ENCODE measurements at places on chromosomes 12 and 14.

GRCh38 chr12:14841761-14842160 lies 1.6 kb downstream of the ART4 start:
- peaks cover 8% of the 10 kb centered on the region for H3K36me3 ChIP-seq
- no peak for DNase-seq
- H3K4me1 ChIP-seq, result peaks cover 20% of the 10 kb centered on the region

GRCh38 chr12:94874518-94875302 lies 128.8 kb downstream of the NDUFA12 start:
- H3K4me3 ChIP-seq, result peak overlapping the region; percentile 81
- H3K27ac ChIP-seq, result no peak overlapping the region
- peaks cover 8% of the 10 kb centered on the region for H3K27me3 ChIP-seq
- H3K4me1 ChIP-seq, result peaks cover 21% of the 10 kb centered on the region
- DNase-seq, result no peak
- peaks cover 7% of the 10 kb centered on the region for H3K36me3 ChIP-seq

DNA sequence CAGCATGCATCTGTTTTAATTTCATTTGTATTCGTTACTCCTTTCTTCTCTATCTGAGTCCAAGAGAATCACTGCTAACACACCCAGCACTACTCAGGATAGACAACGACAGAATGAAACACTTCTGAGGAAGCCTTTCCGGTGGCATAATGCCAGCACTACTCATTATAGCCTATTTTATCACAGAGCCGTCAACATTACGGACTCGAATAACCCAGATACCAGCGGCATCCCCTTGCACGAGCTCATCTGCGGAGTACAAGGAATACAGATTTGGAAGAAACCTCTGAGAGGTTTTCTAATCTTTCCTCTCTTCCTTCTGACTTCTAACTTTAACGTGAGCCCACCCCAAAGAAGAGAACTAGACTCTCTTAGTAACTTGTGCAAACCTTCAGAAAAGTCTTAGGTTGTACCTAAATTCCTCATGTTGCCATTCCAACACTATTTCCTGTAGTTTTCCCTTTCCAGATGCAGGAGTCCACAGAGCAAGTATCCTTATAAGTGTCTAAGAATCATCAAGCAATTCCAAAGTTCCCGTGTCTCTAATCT lies 248.1 kb downstream of the APAF1 start:
- DNase-seq, result no peak
- H3K27ac ChIP-seq, result no peak overlapping the region
- peaks cover 23% of the 10 kb centered on the region for H3K4me1 ChIP-seq
- peaks cover 20% of the 10 kb centered on the region for H3K27me3 ChIP-seq

DNA sequence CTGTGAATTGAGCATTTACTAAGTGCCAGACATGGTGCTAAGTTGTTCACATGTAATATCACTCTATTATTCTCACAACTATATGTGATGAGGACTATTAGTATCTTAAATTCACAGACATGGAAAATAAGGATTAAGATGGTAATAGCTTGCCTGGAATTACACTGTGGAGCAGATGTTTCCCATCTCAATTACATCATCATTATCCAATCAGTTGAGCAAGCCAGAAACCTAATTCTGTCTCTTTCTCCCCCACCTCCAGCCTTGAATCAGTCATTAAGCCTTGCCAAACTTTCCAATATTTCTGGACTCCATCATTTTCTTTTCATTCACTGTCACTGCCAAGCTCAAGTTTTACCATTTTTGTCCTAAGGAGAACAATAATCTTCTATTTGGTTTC lies 287.8 kb upstream of the KITLG start:
- H3K36me3 ChIP-seq, result no peaks in the 10 kb centered on the region
- H3K27ac ChIP-seq, result no peak overlapping the region
- no peak overlapping the region for H3K4me3 ChIP-seq
- no peaks in the 10 kb centered on the region for H3K27me3 ChIP-seq
- H3K4me1 ChIP-seq, result peaks cover 3% of the 10 kb centered on the region
- no peak for DNase-seq

DNA sequence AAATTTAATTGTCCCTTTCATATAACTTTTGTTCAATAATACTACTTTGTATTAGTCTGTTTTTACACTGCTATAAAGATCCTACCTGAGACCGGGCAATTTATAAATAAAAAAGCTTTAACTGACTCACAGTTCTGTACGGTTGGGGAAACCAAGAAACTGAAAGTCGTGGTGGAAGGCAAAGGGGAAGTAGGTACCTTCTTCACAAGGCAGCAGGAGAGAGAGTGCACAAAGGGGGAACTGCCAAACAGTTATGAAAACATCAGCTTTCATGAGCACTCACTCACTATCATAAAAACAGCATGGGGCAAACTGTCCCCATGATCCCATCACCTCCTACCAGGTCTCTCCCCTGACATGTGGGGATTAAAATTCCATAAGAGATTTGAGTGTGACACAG lies 1069.0 kb downstream of the FSCB start:
- no peak overlapping the region for H3K27ac ChIP-seq
- H3K27me3 ChIP-seq, result no peaks in the 10 kb centered on the region
- DNase-seq, result no peak
- no peak overlapping the region for H3K4me3 ChIP-seq

- H3K4me1 ChIP-seq, result peaks cover 4% of the 10 kb centered on the region
- peaks cover 2% of the 10 kb centered on the region for H3K27me3 ChIP-seq
- DNase-seq, result no peak
- H3K36me3 ChIP-seq, result peaks cover 35% of the 10 kb centered on the region
These were observed 14.0 kb upstream of the KCNH3 start for GRCh38 chr12:49524660-49525324.

DNA sequence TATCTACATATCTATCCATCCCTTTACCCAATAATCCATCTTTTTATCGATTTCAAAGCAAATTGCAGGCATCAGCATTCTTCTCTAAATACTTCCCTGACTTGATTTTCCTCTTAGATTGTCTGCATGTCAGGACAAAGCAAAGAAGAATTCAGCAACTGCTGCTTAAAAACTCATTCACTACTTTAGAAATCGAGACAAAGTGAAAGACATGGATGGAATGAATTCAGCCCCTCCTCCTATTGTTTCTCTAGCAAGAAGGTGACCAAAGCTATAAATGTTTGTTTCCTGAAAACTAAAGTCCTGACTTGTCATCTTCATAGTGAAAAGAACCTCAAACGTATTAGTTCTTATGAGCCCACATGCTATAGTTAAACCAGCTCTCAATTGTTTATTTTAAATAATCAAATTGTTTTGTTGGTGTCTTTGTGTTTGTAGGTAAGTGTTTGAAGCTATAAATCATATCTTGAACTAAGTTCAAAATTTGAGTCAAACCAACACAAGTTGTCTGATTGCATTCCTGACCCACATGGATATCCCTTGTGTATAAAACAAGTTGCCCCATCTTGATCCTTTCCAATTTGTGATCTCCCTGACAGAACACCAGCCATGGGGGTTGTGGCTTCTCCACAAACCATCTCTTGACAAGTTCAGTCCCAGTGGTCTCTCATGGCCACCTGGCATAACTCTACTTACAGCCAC lies 58.6 kb upstream of the ARHGAP5 start:
- no peak overlapping the region for H3K27ac ChIP-seq
- no peak for DNase-seq
- no peaks in the 10 kb centered on the region for H3K27me3 ChIP-seq
- H3K4me3 ChIP-seq, result no peak overlapping the region
- H3K36me3 ChIP-seq, result no peaks in the 10 kb centered on the region

- H3K4me1 ChIP-seq, result peaks cover 4% of the 10 kb centered on the region
- H3K27me3 ChIP-seq, result peaks cover 2% of the 10 kb centered on the region
- H3K27ac ChIP-seq, result no peak overlapping the region
- no peak for DNase-seq
- H3K36me3 ChIP-seq, result no peaks in the 10 kb centered on the region
These were observed 172.7 kb upstream of the C14orf180 start for GRCh38 chr14:104406831-104407230.

DNA sequence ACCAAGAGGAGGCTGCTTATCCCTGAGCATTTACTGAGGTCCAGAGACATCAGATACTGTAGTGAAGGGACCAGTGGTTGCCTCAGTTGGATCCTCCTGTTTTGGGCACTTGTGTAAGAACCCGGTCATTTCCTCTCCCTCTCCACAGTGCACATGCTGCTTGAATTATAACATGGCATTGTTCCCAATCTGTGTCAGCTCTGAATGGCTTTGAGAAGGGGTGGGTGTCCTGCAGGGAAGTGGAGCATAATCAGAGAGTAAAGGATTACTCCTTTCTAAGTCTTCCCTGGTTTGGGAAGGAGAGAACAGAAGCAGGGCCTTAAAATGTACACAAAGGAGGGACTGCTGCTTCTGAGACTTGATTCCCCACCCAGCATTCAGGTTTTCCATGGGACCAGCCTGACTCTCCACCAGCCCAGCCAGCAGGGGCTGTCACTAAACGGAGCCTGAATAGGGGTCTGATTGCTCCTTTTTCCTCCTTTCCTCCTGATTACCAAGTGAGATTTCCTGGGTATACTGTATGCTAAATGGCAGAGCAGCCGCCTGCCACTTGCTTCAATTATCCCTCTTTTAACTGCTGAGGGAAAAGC lies 78.4 kb downstream of the NRXN3 start:
- no peaks in the 10 kb centered on the region for H3K27me3 ChIP-seq
- H3K4me3 ChIP-seq, result no peak overlapping the region
- H3K36me3 ChIP-seq, result no peaks in the 10 kb centered on the region
- no peaks in the 10 kb centered on the region for H3K4me1 ChIP-seq
- no peak for DNase-seq

- no peak for DNase-seq
- H3K27ac ChIP-seq, result no peak overlapping the region
- no peaks in the 10 kb centered on the region for H3K27me3 ChIP-seq
- H3K4me1 ChIP-seq, result no peaks in the 10 kb centered on the region
- no peak overlapping the region for H3K4me3 ChIP-seq
These were observed 134.2 kb downstream of the SYNE2 start for GRCh38 chr14:63986789-63987533.

- DNase-seq, result no peak
- H3K4me3 ChIP-seq, result no peak overlapping the region
- H3K27ac ChIP-seq, result no peak overlapping the region
- H3K36me3 ChIP-seq, result peaks cover 6% of the 10 kb centered on the region
These were observed 257.9 kb downstream of the MSRB3 start for GRCh38 chr12:65536351-65536750.

GRCh38 chr14:53152184-53152886 lies 788 bp downstream of the DDHD1 start:
- peaks cover 14% of the 10 kb centered on the region for H3K4me1 ChIP-seq
- H3K27me3 ChIP-seq, result peaks cover 10% of the 10 kb centered on the region
- DNase-seq, result peak; percentile 34
- no peak overlapping the region for H3K27ac ChIP-seq
- no peaks in the 10 kb centered on the region for H3K36me3 ChIP-seq

DNA sequence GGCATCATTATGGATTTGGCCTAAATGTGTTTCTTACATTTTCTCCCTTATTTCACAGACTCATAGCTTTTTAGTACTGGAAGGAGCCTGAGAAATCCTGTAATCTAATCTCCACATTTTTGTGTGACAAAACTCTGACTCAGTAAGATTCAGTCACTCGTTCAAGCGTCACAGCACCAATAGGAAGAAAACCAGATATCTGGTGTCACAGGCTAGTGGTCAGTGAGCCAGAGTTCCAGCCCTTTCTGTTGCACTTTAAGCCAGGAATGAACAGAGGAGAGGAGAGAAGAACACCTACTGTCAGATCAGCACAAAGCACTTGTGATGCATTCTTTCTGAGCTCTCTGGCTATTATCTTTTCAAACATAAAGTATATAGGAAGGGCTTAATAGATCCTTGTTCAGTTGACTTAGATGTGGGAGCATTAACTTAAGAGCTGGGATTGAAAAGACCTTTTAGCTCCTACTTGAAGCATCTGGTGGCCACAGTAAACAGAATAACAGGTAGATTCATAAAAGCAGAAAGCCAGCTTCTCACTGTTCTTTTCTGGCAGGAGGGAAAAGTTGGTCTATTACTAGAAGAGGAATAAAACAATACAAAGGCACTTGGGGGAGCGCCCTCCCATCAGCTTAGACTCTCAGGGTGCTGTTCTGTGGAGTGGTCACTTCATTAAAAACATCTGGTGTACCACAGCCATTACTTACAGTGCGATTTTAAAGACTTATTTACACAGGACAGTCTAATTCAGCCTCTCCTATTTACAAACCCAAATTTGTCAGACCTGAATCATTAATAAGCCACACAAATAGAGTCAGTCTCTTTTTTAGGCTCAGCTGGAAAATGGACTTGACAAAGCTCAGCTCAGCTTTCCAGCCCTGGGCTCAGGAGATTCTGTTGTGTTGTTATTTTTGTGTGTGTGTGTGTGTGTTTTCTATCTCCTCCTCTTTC lies 12.2 kb upstream of the NID2 start:
- no peak overlapping the region for H3K27ac ChIP-seq
- no peaks in the 10 kb centered on the region for H3K27me3 ChIP-seq
- H3K4me3 ChIP-seq, result no peak overlapping the region
- DNase-seq, result no peak

- no peaks in the 10 kb centered on the region for H3K27me3 ChIP-seq
- no peak for DNase-seq
- H3K36me3 ChIP-seq, result no peaks in the 10 kb centered on the region
- no peak overlapping the region for H3K27ac ChIP-seq
- no peak overlapping the region for H3K4me3 ChIP-seq
These were observed 244.7 kb downstream of the MSRB3 start for GRCh38 chr12:65522956-65523860.

DNA sequence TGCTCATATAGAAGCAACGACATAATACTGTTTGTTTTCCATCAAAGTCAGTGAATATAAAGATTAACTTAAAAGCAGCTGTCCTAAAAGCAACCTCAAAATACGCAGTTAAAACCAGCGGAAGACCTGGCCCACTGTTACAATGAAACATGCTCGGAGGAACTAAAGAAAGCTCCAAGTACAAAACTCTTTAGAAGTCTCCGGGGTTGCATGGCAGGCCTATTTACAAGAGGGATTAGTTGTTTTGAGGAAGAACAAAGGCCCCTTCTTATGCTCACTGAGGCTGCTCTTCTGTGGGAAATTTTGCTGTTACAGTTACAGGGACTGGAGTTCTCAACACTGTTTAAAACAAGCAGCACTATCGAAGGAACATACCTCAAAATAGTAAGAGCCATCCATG lies 75.9 kb upstream of the C12orf71 start:
- H3K27me3 ChIP-seq, result no peaks in the 10 kb centered on the region
- no peaks in the 10 kb centered on the region for H3K4me1 ChIP-seq
- DNase-seq, result no peak
- no peaks in the 10 kb centered on the region for H3K36me3 ChIP-seq
- no peak overlapping the region for H3K27ac ChIP-seq

DNA sequence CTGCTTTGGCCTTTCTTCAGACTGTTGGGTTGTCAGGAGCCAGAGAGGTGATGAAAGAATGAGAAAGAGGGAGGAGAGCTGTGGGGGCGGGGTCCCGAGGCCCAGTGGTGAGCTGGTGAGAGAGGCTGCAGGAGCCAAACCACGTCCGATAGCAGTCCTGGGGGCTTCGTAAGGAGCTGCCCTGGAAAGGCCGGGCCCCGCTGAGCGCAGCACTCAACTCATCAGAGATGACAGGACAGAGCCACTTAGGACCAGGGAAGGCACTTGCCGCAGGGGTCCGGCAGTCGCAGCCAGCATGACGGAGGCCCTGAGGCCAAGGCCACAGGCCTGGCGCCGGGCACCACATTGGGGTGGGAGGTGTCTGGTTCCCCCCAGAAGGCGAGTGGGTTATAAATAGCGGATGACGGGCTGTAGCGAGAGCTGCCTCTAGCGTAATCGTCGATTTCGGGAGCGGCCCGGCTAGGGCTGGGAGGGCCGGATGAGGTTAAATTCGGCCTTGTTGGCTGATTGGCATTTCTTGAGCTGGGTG lies 179.0 kb downstream of the TSPAN9 start:
- H3K27ac ChIP-seq, result no peak overlapping the region
- H3K4me1 ChIP-seq, result peaks cover 24% of the 10 kb centered on the region
- DNase-seq, result no peak
- H3K27me3 ChIP-seq, result peaks cover 30% of the 10 kb centered on the region
- H3K4me3 ChIP-seq, result no peak overlapping the region
- peaks cover 41% of the 10 kb centered on the region for H3K36me3 ChIP-seq
